ENCODE measurements at places on chromosomes 2 and 18.

- DNase-seq: no peak
Observed at GRCh38 chr2:172013396-172013795, 13.6 kb downstream of the METAP1D start.

DNA sequence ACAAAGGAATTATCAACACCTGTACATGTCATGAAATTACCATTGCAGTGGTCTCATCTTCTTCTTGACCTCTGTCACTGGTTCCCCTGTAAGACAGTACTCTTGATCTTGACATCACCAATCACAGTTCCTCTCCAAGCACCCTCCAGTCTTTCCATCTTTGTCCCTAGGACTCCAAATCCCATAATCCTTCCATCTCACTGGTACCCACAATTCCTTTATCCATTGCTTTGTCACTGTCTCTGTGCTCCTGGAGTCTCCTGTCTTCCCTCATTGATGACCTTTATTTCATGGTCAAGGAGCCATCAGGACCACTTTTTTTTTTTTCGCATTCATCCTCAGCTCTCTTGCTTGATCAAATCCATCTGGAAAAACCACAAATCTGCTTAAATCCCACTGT is 56.7 kb downstream of the COL4A3 start:
- no peak for DNase-seq

DNA sequence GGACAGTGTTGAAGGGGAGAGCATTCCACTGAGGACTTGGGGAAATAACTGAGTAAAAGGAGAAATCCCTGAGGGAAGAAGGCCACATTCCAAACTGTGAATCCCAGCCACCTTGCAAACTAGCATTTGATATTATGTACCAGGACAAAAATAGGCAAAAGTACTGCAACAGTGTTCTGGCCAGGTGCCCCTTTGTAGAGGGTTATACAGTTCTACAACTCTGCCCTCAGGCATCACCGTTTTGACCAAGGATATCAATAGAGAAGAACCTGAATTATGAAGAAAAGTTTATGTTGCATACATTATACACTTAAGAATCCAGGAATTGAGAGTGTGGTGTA is 20.6 kb upstream of the CAVIN2 start:
- DNase-seq: no peak

- DNase-seq: no peak
Observed at GRCh38 chr2:37868866-37869265, 56.2 kb upstream of the RMDN2 start.

DNA sequence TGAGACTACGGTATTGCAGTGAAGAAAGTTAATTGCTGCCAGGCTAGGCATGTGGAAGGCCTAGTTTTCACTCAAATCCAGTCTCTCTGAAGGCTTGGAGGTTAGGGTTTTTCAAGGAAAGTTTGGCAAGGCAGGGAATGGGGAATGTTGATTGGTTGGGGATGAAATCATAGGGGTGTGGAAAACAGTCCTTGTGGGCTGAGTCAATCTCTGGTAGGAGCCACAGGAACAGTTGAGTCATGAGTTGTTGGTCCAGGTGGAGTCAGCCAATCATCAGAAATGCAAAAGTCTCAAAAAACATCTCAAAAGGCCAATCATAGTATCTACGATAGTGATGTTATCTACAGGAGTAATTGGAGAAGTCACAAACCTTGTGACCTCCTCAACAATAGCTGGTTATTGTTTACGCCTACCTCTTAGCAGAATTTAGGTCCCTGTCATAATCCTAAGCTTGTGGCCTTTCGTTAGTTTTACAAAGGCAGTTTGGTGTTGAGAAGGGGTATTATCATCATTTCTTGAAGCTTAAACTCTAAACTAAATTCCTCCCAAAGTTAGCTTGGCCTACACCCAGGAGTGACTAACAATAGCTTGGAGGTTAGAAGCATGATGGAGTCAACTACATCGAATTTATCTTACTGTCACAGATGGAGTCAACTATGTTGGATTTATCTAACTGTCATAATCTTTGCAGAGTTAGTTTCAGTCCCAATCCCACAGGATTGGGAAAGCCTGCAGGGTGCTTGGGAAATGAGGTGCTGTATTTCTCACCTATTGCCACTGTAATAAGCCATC is 33.7 kb upstream of the APCDD1 start:
- no peak for DNase-seq
